Inflammatory macrophage treated with lipopolysaccharide for 1 hour (primary cell): ENCODE measurements at places on chromosomes 11 and 22.

DNA sequence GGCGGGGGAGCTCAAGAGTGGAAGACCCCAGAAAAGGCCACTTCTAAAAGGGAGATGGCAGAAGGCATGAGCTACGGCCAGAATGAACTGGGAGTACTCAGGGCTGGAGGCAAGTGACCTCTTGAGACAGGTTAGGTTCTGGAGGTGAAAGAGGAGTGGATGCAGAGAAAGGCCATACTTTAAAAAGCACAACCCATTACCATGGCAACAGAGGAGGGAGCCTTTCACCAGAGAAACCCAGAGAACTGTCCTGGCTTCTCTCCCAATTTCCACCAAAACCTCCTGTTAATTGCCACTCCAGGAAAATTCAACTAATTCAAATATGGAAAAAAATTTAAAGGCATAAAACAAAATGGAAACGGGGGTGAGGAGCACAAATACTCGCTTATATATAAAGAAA, 15.8 kb downstream of the A4GALT start:
- DNase-seq, result no peak

GRCh38 chr22:17443405-17444203, 74.3 kb downstream of the CECR2 start:
- DNase-seq, result no peak

DNA sequence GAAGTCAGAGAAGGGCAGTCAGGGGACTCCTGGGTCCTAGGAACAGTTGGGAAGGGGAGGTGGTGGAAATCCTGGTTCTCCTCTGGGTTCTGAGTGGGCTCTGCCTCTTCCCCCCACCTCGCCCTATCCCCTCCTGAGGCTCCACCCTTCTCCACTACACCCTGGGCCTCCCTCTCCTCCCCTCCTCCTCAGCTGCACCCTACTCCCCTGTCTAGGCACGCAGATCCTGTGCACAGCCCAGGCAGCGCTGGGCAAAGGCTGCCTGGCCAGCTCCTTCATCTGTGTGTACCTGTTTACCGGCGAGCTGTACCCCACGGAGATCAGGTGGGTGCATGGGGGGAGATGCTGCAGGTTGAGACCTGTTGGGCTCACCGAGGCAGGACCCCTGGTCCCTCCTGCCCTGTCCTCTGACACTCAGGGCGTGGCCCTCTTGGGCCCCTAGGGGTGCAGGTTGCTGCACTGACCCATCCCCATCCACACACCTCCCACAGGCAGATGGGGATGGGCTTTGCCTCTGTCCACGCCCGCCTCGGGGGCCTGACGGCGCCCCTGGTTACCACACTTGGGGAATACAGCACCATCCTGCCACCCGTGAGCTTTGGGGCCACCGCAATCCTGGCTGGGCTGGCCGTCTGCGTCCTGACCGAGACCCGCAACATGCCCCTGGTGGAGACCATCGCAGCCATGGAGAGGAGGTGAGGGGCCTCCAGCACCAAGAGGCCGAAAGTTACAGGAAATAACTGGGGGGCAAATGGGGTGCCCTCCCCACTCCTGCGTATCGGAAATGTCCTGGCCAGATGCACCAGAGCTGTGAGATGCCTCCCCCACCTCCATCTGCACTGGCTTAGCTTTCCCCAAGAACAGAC, 25.3 kb upstream of the POLA2 start:
- DNase-seq, result no peak

- no peak for DNase-seq
These were observed 9.0 kb downstream of the KCNQ1OT1 start for GRCh38 chr11:2690596-2691354.

- DNase-seq, result no peak
These were observed 66.4 kb upstream of the CLNS1A start for GRCh38 chr11:77704029-77704428.

GRCh38 chr11:65482306-65482850, 16.5 kb upstream of the MALAT1 start:
- no peak for DNase-seq

DNA sequence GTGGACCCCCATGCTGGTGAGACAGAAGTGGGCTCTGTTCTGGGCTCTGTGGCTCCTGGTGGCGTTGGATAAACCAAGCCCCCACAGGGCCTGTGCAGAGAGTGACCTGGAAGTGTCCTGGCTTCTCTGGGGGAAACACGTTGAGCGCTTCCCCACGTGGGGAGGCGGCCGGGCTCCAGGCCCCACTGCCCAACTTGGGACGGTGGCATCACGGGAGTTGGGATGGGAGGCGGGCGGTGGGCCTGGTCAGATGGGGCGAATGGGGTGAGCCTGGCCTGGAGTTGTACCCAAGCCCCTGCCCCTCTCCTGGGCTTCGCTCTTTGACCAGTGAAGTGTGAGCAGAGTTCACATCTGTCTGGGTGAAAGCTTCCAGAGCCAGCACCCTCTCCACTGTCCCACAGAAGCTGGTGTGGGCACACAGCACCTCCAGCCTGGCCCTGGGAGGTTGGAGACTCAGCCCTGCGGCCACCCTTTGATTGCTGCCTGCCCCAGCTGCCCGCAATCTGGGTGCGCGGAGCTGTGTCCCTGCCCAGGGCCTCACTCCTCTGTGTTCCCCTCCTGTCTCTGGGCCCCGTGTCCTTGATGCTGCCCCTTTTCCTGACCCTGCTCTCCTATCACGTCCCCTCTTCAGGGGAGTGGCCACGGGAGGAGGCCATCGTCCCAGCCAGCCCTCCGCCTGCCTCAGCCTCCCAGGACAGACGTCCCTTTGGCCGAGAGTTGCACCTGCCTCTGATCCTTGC, 14.2 kb downstream of the BRSK2 start:
- DNase-seq, result no peak

DNA sequence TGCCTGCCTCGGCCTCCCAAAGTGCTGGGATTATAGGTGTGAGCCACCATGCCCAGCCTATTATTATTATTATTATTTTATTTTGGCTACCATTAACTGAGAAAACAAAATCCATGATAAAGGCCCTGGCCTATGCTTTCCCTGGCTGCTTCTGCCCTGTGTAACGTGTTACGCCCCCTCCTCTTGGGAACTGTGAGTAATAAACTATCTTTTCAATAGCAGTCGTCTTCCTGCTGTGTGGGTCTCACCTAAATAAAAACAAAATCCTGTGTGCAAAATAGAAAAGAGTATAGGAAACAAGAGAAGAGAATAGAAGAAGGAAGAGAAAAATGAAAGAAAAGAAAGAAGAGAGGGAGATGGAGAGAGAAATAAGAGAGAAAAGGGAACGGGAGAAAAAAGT, 237.0 kb downstream of the MIAT start:
- DNase-seq, result no peak

GRCh38 chr11:76567261-76567660, 103.3 kb downstream of the LRRC32 start:
- DNase-seq, result no peak
